CD4-positive, alpha-beta T cell treated with Interleukin-17A for 1 hour (primary cell): ENCODE measurements at places on chromosomes 7 and 10.

DNA sequence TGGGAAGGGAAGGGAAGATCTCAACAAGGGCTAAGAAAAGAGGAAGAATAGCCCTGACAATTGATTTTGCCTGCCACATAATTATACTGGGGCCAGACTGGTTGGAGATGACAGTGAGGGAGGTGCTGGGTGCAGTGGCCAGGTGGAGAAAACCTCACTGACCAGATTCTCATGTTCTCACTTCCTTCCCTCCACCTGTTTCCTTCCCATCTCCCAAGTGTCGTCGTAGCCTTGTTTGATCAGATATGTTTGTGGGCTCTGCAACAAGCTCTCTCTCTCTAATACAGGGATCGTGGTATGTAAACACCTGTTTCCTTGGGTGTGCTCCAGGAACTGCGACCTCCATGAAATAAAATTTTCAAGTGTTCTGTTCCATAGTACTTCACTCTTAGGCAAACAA, 60.2 kb downstream of the VCL start:
- DNase-seq: no peak

GRCh38 chr7:70595755-70596597, 536.0 kb upstream of the GALNT17 start:
- DNase-seq: no peak

- DNase-seq: no peak
Measured at GRCh38 chr10:6721480-6721879, 141.4 kb upstream of the PRKCQ start.

DNA sequence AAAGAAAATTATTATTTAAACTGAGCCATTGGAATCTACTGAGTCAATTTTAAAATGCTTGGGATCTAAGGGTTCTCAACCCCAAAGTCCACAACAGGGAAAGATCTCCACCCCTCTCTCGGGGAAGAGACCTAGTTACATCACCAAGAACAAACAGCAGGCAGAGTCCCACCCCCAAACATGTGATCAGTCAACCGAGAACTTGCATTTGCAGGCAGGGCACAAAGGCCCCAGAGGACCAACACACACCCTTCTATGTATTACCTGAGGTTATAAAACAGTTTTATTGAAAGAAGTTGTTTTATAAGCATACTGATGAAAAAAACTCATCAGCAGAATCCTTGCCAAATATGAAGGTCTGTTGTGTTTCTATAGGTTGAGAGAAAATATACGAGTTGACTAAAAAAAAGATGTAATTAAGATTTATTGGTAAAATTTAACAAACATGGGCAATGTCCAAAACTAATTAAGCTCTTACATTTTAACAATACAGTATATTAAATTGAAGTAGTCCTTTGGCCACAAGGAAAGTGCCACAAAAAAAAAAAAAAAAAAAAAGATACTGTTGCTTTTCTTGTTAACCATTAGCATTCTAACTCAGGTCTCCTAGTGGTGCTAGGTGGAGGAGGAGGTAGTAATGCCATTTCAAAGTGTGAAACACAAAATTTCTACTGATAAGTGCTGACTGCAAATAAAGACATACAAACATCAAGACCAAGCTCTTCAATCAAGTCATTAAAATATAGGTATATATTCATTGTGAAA, 975 bp upstream of the USP54 start:
- peak; percentile 22 for DNase-seq

DNA sequence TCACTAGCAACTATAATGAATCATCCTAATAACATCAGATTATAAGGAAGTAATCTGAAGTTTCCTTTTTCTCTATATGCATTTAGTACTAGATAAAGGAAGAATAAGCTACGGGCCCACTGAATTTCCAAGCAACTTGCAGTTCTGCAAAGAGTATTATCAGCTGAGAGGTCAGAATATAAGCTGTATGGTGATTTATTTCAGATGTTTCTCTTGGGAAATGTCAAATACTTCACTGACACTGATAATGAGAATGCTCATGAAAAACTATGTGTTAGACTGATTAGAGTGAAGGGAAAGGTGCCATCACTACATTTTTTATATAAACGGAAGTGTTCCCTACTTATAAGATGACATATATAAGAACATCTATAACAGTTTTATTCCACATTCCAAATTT, 251.2 kb upstream of the HGF start:
- no peak for DNase-seq

GRCh38 chr10:69952069-69952800, 100.4 kb upstream of the MACROH2A2 start:
- DNase-seq: no peak

- no peak for DNase-seq
Measured at GRCh38 chr10:133050371-133050770, 37.4 kb upstream of the ADGRA1 start.

GRCh38 chr7:24697416-24697815, 59.8 kb downstream of the GSDME start:
- DNase-seq: no peak

GRCh38 chr10:116685807-116686206, 56.6 kb downstream of the HSPA12A start:
- DNase-seq: no peak

DNA sequence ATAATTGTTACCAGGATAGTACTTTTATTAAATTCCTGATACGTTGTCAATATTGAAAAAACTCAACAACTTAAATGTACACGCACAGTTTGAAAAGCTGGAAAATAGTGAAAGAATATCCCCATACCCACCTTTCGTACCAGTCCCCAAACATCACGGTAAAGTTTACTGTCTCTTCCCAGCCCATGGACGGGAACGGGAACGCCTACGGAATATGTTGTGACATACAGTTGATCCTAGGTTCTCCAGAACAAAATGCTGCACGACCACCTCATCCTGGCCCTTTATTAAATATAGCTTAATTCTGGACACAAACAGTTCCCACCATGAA, 527 bp upstream of the BCAP29 start:
- no peak for DNase-seq

DNA sequence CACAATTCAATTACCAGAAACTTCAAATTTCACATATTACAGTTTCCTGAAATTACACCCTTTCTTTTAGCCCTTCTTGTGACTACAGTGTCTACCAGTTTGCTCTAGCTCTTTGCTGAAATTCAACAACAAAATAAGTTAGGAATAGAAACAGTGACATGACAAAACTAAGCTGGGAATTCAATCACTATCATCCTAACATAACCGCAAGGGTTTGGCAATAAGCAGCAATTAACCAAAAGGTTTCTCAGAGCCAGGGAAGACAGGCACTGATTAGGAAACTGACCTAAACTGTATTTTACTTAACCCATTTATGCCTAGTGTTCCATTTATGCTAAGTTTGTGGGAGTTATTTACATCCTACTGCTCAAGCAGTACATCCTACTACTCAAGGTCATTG, 31.3 kb downstream of the HIBADH start:
- no peak for DNase-seq

GRCh38 chr10:128808921-128809440, 658.1 kb upstream of the MGMT start:
- no peak for DNase-seq

GRCh38 chr10:88765816-88766215, 6.0 kb downstream of the LIPN start:
- no peak for DNase-seq

GRCh38 chr7:54814401-54814800, 55.4 kb upstream of the SEC61G start:
- DNase-seq: no peak

- no peak for DNase-seq
Measured at GRCh38 chr7:146889806-146890555, 773.4 kb downstream of the CNTNAP2 start.

DNA sequence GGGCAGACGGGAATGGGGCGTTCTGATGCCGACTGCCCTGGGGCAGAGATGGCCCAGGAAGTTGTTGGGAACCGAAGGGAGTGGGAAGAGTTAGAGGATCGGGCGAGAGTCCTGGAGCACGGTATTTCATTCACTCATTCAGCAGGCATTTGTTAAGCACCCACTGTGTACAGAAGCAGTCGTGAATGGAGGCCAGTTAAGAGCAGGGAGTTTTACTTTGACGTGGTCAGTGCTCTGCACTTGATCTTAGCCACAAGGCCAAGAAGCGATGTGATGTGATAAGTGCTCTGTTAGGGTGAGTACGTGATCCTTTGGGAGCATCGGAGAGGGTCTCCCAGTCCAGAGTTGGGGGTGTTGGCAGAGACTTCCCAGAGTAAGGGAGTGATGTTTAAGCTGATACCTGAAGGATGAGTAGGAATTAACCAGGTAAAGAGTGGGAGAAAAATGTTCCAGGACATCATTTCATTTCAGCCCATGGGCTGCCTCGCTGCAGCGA, 890 bp downstream of the ZFYVE27 start:
- DNase-seq: no peak

GRCh38 chr10:22333167-22333974, 11.9 kb upstream of the SPAG6 start:
- peak; percentile 70 for DNase-seq

GRCh38 chr7:108166687-108167086, 36.5 kb upstream of the LAMB4 start:
- DNase-seq: no peak

DNA sequence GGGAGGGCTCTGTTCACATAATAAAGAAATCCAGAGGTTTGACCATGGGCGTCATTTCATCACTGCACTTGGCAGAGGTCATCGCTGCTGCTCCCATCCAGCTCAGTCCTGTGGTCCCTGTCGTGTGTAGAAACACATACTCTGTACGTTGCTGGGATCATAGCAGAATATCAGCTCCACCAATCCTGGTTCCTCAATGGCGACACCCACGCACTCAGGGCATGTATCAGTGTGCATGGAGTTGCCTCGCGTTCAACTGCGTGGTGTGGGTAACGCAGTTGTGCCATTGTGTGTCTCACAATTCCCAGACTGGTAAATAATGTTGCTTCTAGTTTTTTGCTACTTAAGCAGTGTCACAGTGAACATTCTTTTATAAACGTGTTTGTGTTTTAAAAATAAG, 111.1 kb downstream of the LHPP start:
- no peak for DNase-seq

GRCh38 chr7:15461576-15461975, 100.2 kb downstream of the AGMO start:
- no peak for DNase-seq

DNA sequence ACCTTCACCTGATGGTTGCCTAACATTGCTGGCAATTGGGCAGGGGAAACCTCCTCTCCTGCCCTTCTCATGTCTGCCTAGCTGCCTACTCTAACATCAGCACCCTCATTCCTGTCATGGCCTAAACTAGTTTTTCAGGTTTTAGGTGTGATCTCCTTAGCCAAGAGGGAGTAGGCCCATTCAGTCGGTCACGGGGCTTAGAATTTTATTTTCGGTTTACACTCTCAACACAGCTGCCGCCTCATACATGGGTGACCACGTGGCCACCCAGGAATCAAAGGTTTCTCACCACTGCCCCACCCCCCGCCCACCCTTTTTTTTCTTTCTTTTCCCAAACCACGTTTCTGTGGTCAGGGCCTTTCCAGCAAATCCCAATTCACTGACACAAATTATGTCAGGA, 97.2 kb downstream of the RALA start:
- DNase-seq: no peak

DNA sequence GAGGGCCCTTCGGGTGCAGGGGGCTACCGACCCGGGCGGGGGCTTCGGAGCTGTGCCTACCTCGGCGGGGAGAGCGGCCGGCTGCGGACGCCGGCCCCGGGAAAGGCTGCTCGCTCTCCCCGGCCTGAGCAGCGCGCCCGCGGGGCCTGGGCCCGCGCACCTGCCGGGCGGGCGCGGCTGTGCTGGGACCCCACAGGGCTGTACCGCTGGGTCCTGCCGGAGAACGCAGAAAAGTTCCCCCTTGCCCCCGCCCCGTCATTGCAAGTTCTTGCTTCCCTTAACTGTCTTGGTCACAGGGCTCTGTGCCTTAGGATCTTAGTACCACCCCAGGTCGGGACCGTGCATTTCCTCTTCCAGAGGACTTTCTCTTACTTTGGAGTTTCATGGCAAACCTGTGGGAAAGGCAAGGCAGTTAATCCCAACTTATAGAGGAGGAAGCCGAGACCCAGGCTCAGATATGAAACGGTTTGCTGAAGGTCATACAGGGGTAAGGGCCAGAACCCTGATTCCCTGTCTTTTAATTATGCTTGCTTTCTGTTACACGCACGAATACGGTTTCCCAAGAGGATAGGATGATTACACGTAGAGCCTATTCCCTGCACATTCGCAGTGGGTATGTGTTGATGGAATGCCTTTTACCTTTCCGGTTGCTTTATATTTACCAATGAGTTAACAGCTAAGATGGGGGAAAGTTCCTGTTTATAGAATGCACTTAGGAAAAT, 652 bp downstream of the PCGF5 start:
- DNase-seq: peak; percentile 33
